Mesenteric fat pad (tissue), 1 donor: ENCODE measurements at places on chromosomes 2 and 18. TPM values are rescaled to one million over a fixed set of nuclear protein-coding genes. Genes with fewer than 3 reads are reported as not detected.

- DNase-seq = no peak
Observed at GRCh38 chr2:85582492-85582891, 1.7 kb upstream of the VAMP5 start.

DNA sequence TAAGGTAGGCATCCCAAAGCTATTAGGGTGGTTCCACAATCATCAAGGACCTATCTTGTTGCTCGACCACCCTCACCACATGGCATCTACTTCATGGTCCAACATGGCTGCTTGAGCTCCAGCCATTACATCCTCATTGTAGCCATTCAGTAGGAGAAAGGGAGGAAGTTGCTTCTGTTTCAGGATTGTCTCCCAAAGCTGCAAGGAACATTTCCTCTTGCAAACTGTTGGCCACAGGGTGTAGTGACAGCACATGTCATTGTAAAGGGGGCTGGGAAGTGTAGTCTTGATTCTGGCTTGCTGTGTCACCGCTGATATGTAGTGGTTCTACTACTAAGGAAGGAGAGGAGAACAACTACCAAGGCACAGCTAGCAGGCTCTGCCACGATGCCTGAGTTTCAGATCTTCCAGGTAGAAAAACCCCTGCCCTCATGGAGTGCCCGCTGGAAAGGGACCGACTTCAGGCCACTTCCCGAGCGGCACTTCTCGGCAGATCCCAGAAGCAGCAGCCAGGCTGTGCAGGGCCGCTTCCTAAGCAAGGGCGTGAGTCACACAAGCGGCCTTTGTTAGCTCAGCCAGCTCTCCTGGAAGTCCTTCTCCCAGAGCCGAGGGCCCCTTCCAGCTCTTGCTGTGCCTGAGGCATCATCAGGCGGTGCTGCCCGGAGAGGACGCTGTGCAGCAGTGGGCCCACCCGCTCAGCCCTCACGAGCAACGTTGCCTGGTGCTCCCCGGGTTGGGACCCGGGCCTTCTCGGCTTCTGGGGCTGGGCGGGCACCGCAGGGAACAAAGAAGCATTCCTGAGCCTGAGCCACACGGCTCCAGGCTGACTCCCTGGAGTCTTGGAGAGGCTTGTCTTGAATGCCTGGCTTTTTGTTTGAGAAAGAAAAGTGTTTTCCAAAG lies 58.2 kb downstream of the HS6ST1 start:
- DNase-seq = peak; percentile 89

DNA sequence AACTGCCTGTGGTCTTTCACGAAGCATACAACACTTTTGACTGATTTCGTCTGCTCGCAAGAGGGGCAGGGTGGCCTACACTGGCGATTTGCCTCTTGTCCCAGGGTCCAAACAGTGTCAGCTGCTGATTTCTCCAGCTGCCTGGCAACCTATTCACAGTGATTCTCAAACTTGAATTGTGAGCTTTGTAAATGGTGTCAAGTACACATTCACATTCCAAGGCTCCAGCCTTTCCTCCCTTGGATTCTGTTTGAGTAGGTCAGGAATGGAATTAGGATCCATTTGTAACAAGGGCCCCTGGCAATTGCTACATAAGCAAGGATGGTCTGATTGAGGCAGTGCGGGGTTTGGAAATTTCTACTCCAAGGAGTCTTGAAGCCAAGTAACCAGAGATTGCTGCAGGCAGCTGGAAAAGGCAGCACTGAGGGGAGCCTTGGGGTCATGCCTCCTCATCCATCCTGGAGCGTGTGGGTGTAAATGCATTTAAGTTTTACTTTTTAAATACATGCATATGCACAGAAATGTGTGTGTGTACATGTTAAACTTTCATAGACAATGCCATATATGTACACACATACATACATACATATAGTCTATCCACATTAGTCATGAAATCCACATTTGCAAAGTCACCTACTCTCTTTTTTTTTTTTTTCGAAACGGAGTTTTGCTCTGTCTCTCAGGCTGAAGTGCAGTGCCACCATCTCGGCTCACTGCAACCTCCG lies 86.8 kb upstream of the UXS1 start:
- DNase-seq = no peak

- no peak for DNase-seq
Observed at GRCh38 chr2:195488567-195488966, 168.5 kb upstream of the SLC39A10 start.

SESTD1 gene
- 167 TPM for total RNA-seq

- DNase-seq = no peak
Observed at GRCh38 chr2:167749016-167749415, 498.4 kb downstream of the STK39 start.

MDH1B gene
- 0.19 TPM for total RNA-seq

CFAP65 gene
- not detected for total RNA-seq

SLC23A3 gene
- 0.93 TPM for total RNA-seq

DNA sequence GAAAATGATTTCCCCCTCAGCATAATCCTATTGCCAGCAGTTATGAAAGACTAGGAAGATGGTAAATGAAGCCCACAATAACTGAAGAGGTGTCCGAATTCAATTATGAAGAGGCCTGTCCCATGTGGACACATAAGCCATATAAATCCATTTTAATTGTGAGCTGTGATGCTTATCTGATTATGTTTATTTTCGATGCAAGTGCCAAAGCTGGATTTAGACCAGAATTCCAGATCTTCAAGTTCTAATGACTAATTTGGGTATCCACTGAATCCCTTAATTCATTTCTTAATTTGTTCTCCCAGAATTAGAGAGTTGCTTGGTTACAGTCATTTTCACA lies 24.5 kb downstream of the SPATS2L start:
- DNase-seq = no peak

DNA sequence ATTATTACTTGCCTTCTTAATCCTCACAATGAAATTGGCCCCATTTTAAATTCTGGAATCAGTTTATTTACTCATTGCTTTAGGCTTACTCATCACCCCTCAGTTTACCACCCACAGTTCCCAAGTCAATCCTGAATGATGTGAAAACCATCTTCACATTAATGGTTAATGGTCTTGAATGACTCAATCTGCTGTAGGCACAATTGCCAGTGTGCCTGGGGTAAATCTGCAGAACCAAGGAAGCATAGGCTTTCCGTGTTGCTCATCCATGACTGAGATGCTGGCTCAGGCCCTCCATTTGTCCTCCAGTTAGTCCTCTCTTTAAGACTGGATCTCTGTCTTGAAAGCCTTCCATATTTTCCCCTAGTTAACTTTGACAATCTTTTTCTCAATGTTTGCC lies 164.5 kb downstream of the PMAIP1 start:
- DNase-seq = no peak

GRCh38 chr2:18062892-18063291 lies 184.4 kb downstream of the KCNS3 start:
- DNase-seq = no peak

GRCh38 chr2:228268756-228269155 lies 87.3 kb upstream of the SPHKAP start:
- no peak for DNase-seq
